ENCODE measurements at places on chromosomes 13 and 19.

DNA sequence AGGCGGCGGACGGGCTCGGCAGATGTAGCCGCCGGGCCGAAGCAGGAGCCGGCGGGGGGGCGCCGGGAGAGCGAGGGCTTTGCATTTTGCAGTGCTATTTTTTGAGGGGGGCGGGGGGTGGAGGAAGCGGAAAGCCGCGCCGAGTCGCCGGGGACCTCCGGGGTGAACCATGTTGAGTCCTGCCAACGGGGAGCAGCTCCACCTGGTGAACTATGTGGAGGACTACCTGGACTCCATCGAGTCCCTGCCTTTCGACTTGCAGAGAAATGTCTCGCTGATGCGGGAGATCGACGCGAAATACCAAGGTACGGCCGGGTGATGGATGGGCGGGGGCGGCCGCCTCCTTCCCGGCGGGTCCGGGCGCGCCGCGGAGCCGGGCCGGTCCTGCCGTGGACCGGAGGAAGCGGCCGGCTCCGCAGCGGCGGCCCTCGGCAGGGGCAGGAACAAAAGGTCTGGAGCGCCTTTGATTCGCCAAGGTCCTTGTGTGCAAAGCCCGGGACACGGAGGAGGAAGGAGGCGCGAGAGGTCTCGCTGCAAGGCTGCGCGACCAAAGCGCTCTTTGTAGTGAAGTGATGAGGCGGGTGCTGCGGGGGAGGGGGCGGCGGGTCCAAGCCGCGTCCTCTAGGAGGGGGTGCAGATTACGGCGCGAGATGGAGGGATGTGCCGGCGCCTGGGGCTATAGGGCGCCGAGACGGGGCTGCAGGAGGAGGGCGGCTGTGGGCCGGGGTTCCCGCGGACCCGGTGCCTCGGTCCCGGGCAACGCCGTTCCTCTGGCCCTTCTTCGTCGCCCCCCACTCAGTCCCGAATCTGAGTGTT lies 689 bp downstream of the ING1 start:
- DNase-seq = peak; percentile 33

DNA sequence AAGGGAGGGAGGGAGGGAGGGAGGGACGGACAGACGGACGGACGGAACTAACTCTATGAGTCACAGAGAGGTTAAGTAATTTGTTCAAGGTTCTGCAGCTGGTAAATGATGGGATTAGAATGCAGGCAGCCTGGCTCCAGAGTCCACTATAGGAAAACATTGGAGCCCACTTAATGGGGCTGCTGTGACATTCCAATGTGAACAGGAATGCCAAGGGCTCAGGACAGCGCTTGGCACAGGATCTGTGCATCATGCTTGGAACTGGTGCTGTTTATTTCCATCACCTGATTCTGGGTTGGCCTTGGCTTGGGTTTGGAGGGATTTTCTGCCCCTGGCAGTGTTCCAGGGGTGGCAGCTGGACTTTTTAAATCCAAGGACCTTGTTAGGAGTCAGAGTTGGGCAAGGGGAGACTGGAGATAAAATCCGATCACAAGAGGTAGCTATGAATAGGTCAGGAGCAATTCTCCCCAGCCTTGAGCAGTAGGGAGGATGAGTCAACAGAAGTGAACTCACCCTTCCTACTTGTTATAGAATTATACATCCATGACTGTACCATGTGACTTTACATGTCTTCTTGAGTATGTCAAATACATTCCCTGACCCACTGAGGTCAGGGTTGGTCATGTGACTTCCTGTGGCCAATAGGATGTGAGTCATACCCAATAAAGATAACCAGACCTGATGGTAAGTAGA lies 7.8 kb upstream of the HIF3A start:
- DNase-seq = peak; percentile 86

DNA sequence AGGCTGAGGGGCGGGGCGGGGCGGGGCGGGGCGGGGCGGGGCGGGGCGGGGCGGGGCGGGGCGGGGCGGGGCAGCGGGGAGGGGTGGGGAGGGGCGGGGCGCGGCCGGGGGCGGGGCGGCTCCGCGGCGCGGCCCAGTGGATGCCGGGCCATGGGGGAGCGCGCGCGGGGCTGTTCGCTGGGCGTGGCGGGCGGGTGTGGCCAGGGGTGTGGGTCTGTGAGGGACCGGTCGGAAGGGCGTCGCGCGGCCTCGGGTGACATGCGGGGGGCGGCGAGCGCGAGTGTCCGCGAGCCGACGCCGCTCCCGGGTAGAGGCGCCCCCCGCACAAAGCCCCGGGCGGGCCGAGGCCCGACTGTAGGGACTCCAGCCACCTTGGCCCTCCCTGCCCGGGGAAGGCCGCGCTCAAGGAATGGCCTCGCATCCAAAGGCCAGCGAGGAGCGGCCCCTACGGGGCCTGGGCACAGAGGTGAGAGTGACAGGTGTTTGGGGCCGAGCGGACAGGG lies at the start of gene ZFP28:
Gene ZFP28 (plus strand): TSS at position 188 of the 503 bp plus-strand sequence. CDS start 71 bp downstream, at position 259.
- no peak for DNase-seq

- no peak for DNase-seq
Observed at GRCh38 chr13:52395704-52396103, 10.3 kb downstream of the THSD1 start.

GRCh38 chr19:47058621-47059022 lies 10.2 kb upstream of the TMEM160 start:
- no peak for DNase-seq

Measured in fibroblast of skin of scalp (primary cell).